ENCODE measurements at places on chromosomes 6 and 20.

GRCh38 chr6:169177516-169178166 lies 76.0 kb downstream of the THBS2 start:
- peak; percentile 56 for DNase-seq

- DNase-seq: no peak
Observed at GRCh38 chr6:169230946-169231789, 22.5 kb downstream of the THBS2 start.

DNA sequence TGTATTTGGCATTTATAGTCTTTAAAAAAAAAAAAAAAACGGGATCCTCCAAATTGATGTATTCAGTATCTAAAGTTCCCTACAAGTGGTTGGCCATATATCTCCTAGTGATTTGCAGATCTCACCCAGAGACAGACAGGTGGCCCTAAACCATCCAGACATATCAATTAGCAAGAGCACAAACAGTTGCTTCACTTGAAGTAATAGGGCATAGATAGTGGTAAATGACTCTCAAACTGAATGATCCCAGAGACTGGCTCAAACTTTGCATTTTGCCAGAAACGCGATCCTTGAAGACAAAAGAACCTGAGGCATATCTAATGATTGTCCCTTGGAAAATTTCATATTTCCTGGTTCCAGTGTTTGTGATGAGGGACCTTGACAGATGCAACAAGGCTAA lies 54.6 kb downstream of the HMGCLL1 start:
- no peak for DNase-seq

GRCh38 chr6:26607434-26608230 lies 10.9 kb downstream of the ABT1 start:
- DNase-seq: peak; percentile 80

DNA sequence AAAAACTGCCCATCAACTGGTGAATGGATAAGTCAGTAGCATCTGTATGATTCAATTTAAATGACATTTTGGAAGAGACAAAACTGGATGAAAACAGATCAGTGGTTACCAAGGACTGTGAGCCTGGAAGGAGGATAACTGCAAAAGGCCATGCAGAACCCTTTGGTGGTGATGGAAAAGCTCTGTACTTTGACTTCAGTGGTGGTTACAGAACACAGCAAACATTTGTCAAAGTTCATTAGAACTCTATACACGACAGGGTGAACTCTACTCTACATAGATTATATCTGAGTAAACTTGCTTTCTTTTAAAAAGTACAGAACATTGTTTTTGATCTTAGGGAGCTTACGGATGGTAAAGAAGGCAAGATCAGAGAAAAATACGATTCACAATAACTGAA lies 111.9 kb upstream of the HTR1E start:
- DNase-seq: no peak

GRCh38 chr6:124535299-124535698 lies 426.9 kb upstream of the RNF217 start:
- DNase-seq: no peak

- no peak for DNase-seq
Observed at GRCh38 chr6:107345393-107345792, 114.0 kb downstream of the PDSS2 start.

DNA sequence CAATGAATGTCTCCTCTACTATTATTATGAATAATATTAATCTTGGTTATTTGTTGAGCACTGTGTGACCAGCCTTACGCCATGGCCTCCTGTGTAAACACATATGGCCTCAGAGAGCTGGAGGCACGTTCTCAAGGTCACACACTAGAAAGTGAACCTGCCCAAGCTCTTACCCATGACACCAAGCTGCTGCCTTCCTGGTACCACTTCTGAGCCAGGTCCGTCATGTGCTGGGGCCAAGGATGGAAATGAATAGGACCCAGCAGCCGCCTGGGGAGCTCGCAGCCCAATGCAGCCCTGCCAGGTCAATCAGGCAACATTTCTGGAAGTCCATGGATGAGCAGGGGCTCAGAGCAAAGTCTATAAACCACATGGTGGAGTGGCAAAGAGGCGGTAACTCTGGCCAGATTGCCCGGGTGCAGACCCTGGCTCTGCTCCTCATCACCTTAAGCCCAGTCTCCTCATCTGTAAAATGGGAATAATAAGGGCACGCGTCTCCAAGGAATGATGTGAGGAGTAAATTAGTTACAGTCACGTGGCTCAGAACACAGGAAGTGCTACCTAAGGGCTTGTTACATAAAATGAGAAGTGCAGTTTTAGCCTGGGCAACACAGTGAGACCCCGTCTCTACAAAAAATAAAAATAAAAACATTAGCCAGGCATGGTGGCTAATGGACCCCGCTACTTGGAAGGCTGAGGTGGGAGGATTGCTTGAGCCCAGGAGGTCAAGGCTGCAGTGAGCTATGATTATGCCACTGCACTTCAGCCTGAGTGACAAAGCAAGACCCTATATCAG lies 61.5 kb downstream of the JPH2 start:
- no peak for DNase-seq

- DNase-seq: no peak
Observed at GRCh38 chr6:121042766-121043165, 291.5 kb downstream of the TBC1D32 start.

DNA sequence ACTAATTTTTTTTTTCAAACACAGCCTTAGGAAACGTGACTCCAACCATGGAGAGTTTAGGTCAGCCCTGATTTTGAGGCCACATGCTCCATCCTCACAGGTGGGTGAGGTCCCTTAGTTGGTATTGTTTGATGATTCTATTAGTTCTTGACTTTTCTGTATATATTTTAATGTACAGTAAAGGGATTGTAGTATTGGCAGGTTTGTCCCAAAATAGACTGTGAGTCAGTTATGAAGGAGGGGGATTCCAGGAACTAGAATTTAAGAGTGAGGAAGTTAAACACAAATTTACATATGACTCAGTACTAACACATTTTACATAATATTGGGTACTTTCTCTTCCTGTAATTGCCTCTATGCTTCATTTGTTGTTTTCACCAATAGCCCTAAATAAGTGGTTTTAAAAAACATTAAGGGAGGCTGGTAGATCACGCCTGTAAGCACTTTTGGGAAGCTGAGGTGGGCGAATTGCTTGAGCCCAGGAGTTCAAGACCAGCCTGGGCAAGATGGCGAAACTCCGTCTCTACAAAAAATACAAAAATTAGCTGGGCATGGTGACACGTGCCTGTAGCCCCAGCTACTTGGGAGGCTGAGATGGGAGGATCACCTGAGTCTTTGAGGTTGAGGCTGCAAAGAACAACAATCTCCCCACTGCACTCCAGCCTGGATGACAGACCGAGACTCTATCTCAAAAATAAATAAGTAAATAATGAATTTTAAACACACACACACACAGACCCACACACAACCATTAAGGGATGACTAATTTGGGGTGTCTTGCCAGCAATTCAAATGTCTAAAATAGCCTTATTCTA lies 81.8 kb downstream of the SGK1 start:
- DNase-seq: peak; percentile 77

DNA sequence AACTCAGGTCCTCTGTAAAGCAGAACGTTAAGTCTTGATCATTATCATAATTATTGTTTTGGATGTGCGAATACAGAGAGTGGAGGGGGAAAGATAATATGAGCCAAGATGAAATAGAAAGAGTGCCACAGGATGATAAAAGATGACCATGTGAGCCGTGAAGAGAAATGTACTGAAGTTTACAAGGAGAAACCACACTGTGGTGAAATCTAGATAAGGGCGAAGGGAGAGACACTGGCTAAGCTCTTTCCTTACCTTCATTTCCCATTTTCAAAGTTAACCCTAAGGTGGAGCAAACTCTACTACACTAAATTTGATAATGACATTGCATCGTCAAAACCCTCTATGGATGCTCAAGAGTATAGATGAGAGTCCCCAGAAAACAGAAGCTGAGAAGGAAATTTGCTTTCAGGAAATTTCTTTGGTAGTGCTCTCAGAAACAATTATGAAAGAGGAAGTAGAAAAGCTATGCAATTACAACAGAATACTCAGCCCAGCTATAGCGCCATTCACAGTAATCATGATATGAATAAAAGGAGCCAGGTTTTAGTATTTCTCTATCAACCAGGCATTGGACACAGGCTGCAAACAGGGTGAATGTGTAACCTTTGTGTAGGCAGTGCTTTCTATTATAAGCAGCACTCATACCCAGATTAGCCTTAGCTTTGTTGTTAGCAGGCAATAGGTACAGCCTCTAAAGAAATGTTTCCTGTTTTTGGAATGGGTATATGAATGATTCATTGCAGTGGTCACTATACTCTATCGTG lies 1080.7 kb downstream of the GRIK2 start:
- DNase-seq: no peak

DNA sequence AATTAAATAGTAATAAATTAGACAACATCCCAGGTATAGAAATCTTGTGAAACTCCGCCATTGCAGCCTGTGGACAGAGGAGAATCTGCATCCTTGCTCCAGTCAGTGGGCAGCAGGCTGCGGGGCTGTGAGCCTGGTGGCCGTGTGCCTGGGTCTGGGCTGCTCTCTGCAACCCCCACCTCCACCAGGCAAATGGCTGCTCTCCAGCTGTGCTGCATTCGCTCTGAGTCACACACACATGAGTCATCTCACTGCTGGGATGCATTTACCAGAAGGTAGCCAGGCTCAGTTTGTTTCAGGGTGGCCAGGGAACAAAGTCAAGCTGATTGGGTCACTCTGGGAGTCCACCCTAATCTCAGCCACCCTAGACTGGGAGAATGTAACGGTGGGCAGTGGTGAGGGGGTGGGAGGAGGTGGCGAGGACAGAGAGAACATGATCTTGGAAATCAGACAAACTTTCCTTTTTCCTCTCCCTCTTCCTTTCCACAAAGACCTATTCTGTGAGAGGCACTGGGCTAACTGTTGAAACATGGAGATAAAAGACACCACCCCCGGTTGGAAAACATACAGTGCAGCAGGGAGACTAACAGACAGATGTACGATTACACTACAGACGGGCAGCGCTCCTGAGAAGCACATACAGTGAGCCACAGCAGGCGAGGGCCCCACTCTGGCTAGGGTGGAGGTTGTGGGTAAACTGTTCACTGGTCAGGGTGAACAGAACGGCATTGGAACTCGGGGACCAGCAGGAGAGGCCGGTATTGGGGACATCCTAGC lies 59.2 kb downstream of the TRAM2 start:
- peak; percentile 98 for DNase-seq

DNA sequence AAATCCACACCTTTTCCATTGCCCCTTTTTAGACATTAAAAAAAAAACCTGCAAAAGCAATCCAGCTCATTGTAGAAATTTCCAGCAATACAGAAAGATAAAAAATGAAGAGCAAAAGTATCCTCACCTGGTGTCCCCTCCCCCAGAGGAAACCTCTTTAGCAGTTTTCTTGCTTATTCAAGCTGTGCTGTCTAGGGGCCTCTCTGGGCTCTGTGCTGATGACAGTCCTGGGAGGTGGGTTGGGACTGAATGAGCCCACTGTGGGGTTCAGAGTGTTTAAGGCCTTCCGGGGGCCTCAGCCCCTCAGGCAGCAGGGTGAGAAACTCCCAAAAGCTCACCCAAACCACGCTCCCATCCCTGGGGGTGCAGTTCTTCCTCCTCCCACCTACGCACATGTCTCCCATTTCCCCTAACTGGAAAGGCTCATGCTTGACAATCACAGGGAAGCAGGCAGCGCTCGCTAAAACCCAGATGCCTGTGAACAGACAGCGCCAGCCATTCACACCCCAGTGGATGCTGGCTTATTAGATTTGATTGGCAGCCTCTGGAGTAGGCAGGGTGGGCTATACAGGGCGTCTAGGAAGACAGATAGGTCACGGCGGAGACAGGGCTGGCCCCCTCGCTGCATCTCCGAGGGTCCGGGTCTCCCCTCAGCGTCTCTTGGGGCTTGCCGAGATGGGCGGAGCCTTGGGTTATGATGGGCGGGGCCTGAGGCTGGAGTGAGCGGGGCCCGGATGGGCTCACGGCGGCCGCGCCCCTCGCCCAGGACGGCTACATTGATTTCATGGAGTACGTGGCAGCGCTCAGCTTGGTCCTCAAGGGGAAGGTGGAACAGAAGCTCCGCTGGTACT lies 4.6 kb downstream of the GUCA1A start:
- DNase-seq: no peak

GRCh38 chr6:124056407-124057334 lies 253.0 kb downstream of the NKAIN2 start:
- DNase-seq: no peak

DNA sequence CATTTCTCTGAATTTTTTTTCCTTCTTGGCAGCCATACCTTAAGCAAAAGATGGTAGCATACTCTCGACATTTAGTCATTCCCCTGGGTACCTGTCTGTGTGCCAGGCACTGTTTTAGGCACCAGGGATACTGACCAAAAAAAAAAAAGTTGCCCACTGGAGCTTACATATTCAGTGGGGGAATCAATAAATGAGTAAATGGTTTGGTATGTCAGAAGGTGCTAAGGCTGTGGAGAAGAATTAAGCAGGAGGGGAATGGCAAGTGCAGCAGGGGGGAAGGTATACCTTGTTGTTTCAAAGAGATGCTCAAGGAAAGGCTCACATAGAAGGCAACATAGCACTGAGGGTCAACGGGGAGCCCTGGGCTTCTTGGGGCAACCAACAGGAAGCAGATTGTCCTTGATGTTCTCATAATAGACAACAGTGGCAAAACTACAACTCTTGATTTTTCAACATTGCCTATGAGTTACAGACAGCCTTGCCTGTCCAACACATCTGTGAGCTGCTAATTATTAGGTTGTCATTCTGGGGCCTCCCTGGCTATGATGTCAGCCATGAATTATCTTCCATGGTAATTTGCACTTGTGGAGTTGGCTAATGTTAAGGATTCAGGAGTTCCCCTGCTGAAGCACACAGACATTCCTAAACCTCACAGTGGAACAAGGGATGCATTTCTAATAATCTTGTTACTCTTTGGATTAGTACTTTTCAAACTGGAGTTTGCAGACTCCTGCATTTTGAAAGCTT lies 19.6 kb downstream of the NT5E start:
- DNase-seq: no peak

DNA sequence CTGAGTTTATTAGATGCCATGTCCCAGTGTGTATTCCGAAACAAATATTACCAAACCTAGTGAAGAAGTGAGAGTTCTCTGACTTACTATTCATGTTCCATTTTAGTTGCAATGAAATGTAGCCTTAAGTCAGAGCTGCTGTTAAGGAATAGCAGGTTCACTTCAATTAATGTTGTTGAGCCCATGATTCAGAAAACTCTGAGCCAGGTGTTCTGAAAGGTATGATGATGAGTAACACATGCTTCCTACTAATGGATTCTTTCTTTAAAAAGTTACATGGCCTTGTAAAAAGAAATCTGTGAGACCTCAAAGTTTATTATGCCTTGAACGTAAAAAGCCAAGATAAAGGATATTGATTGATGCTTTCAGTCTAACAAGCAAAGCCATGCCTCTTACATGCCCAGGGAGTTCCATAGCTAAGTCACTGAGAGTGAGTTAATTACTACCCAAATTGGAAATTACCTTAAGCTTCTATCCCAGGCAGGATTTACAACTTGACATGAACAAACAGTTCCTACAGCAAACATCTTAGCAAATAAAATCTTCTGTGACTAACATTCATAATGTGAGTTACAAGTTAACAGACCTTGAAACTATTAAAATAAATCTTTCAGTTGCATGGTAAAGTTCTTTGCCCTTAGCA lies 122.9 kb downstream of the AKAP7 start:
- DNase-seq: no peak

DNA sequence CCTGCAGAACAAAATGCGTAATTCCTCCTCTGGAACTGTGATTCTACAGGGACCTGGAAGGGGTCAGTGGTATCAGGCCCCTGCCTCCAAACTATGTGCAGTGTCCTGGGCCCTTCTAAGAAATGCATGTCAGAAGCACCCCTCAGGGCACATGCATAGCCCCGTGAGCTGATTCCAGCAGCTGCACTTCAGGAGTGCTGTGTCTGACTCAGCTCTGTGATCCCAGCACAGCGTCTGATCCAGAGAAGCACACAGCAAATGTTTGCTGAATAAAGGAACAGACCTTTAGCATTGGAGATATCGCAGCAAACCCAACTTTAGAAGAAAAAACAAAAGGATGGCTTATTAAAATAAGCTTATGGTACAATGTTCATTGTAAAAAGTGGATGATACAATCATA lies 15.8 kb upstream of the MAFB start:
- no peak for DNase-seq

Data from choroid plexus epithelial cell (primary cell).